ENCODE measurements at places on chromosomes 13 and 19.
A peak's percentile ranks its signal among the peaks of the same experiment; 100 is the strongest.

DNA sequence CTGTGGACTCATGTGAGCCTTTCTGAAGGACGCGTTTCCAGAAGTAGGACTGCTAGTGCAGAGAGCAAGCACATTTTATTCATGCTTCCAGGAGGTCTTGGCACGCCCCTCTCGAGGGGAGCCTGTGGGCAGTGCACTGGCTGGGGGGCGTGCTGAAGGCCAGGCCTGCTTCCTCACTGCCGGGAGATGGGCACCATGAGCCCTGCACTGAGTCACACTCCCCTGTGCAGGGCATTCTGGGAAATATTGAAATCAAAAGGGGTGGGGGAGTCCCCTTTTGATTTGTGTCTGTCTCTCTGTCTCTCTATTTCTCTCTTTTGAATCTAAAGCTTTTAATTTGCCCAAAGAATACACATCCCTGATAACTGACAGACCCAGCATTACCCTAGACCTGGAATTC is 34.0 kb downstream of the DPF1 start:
- DNase-seq = no peak

- no peak for DNase-seq
Observed at GRCh38 chr19:42229301-42229854, 9.3 kb downstream of the ZNF526 start.

GRCh38 chr19:5293612-5294378 is 46.8 kb downstream of the PTPRS start:
- peak; percentile 42 for DNase-seq

DNA sequence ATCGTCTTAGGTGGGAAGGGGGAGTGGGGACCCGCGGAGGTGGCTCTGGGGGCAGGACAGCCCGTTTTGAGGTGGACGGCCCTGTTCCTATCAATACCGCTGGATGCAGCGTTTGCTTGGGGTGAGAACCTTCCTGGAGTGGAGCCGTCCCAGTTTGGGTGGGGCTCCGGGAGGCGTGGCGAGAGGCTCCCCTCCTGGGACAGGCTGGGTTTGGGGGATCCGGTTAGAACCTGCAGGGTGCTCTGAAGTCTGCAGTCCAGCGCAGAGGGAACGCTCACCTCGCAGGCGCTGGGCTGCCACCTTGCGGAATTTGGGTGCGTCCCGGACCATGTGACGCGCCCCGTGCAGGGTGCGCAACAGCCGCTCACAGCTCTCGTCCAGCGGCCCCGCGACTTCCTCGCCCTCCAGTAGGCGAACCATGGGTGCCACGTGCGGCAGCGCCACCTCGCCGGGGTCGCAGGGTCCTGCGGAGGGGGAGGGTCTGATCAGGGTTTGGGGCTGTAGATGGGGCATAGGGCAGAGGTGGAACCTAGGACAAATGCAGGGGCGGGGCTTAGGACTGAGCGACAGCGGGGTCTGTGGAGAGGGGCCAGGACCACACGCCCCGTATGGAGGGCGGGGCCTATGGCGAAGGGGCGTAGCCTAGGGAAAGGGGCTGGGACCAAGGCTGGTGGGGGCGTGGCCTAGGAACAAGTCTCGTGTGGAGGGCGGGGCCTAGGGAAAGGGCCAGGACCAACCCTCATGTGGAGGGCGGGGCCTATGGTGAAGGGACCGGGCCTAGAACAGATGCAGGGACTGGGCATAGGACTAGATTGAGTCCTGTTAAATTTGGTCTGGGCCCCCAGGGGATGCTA is 13.8 kb downstream of the SH2D3A start:
- DNase-seq = peak; percentile 71

DNA sequence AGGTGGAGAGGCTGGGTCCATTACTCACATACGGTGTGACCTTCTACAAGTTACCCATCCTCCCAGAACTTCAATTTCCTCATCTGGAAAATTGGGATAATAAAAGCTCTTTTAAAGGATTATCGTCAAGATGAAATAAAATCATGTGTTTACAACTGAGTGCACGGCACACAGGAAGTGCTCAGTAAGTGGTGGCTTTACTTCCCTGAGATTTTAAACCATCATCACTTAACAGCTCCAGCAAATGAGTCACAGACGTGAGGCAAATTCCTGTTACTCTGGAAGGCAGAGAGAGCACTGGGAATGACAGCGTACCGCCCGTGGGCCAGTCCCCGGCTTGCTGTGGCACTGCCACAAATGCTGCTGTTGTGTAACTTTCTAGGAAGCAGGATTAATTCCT is 64.1 kb downstream of the MRPL57 start:
- no peak for DNase-seq
